Posterior vena cava (tissue), 2 donors: ENCODE measurements at places on chromosomes 1 and 21. TPM values are rescaled to one million over a fixed set of nuclear protein-coding genes. Genes with fewer than 3 reads are reported as not detected.

The SUSD4 gene
- 1.00 TPM for total RNA-seq

The UQCRHL gene
- total RNA-seq = 0.88 TPM

GRCh38 chr1:190226006-190226405 lies 251.7 kb downstream of the BRINP3 start:
- DNase-seq = no peak

- DNase-seq = no peak
Observed at GRCh38 chr1:37047542-37047941, 13.2 kb upstream of the GRIK3 start.

DNA sequence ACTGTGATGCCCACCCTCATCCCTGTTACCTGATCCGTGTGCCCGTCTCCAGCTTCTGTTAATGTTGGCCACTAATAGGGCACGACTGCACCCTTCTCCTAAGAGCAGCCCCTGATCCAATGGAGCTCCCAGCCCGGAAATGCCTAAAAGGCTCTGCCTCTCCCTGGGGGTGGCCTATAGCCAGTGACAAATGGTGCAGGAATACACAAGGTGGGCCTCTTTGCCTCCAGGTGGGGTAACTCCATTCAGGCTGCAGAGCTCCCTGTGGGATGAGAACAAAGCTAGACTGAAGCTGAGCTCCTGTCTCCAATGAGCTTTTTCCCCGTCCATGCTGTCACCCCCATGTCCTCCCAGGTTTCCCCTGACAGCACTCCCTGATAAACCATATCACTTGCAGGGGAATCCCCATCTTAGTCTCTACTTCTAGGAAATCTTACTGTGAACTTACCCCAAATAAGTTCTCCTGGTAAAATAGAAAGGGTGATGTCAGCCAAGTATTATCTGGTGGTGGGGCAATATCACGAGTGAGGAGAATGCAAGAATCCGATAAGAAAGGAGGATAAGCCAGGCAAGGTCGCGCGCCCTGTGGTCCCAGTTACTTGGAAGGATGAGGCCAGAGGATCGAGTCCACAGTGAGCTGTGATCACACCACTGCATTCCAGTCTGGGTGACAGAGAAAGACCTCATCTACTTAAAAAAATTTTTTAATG lies 18.6 kb downstream of the S100A7A start:
- DNase-seq = no peak

DNA sequence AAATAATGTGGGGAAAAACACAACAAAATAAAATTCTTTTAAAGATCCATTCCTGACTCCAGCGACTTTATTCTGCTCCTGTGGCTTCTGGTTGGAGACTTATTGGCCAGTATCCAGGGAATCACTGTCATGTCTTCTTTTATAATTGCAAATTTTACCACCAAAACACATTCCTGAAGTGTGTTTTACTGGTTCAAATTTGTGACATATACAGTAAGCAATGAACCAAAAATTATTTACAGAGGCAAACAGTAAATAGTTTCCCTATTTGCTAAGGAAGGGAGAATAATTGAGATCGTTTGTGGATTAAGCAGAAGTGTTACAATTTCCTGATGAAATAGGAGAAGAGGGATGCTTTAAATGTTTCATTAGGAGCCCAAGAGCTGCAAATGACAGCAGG lies 118.7 kb downstream of the ZNF281 start:
- DNase-seq = no peak

DNA sequence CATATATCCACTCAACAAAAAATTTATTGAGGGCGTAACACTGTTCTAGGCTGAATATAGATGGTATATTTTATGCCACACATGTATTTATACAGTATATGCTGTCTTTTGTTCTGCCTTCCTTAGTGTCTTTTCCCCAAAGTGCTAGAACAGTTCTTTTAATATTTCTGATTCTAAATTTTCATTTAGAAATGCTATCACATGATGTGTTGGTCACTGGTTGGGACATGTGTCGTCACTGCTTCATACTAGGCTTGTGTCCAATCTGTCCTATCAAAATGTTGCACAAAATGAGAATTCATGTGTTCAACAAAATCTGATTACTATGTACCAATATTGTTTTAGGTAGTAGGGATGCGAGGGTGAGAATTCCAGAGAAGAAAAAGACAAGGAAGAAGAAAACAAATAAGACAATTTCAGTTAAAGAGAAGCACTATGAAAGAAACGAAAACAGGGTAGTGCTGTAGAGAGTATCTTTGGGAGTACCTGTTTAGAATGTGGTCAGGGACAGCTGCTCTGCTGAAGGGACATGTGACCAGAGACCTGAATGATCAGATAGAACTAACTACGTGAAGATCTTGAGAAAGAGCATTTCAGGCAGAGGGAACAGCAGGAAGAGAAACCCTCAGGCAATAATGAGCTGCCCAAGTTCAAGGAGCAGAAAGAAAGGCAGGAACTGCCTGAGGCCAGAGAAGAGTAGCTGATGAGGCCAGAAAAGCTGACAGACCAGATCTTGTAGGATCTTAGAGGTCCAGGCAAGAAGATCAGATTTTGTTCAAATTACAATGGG lies 1.3 kb downstream of the KMO start:
- DNase-seq = no peak

GRCh38 chr1:66495495-66495894 lies 38.5 kb upstream of the SGIP1 start:
- no peak for DNase-seq
